ENCODE measurements at places on chromosomes 6 and 20.

GRCh38 chr6:158459726-158460125, 100.2 kb upstream of the TMEM181 start:
- DNase-seq = no peak

GRCh38 chr6:75493400-75494064, at the start of gene FILIP1:
Gene FILIP1, minus strand, starts transcription at chr6:75493800. Its CDS starts 78,828 bp downstream, at chr6:75414972.
- no peak for DNase-seq

- peak; percentile 87 for DNase-seq
Observed at GRCh38 chr6:135935941-135936601, 84.6 kb downstream of the PDE7B start.

DNA sequence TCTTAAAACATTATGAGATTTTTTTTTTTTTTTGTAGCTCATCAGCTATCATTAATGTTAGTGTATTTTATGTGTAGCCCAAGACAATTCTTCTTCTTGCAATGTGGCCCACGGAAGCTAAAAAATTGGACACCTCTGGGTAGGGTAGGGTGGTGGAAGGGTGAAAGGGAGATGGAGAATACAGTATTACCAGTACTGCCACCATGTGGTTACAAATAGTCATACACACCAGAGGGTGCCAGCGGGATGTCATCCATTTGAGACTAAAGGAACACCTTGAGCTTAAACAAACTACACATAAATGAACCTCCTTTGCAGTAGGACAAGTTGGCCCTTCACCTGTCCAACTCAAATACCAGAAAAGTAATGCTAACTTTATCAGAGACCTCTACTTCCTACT, 601.9 kb downstream of the HTR1B start:
- peak; percentile 31 for DNase-seq

- no peak for DNase-seq
Observed at GRCh38 chr6:20816126-20816525, 281.9 kb downstream of the CDKAL1 start.

All from NCI-H69 (cell line).